Tongue (tissue), 3 donors: ENCODE measurements at places on chromosomes 2 and 18. TPM values are rescaled to one million over a fixed set of nuclear protein-coding genes. Genes with fewer than 3 reads are reported as not detected.

DNA sequence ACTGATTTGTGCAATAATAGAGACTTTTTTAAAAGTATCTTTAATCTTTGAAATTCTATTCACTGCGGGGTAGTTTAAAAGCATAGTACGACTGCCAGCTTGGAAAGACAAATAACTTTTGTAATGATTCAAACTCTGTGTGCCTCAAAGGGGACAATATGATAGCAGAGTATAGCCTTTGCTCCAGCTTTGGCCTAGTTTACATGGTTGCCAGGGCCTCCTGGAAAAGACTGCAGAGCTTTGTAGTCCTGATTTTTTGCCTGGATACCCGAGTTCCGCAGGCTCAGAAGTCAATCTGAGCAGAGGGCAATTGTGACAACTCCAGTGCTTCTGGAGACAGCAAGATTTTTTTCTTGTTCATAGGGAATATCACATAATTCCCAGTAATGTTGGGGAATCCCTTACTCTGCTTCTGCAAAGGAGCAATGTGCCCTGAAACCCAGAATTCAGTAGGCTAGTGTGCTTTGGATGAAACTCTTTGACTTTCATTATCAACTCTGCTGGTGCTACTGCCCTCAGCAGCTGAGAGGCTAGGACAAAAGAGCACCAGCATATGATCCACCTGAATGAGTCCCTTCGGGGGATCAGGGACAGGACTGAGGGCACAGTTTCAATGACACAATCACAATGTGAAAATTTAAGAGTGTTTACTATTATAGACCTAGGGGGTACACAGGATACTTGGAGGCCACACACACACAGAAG is 768.1 kb downstream of the TMEM182 start:
- no peak for DNase-seq

The CRYGD gene
- not detected for total RNA-seq

The CAVIN2 gene
- 75.5 TPM for total RNA-seq

DNA sequence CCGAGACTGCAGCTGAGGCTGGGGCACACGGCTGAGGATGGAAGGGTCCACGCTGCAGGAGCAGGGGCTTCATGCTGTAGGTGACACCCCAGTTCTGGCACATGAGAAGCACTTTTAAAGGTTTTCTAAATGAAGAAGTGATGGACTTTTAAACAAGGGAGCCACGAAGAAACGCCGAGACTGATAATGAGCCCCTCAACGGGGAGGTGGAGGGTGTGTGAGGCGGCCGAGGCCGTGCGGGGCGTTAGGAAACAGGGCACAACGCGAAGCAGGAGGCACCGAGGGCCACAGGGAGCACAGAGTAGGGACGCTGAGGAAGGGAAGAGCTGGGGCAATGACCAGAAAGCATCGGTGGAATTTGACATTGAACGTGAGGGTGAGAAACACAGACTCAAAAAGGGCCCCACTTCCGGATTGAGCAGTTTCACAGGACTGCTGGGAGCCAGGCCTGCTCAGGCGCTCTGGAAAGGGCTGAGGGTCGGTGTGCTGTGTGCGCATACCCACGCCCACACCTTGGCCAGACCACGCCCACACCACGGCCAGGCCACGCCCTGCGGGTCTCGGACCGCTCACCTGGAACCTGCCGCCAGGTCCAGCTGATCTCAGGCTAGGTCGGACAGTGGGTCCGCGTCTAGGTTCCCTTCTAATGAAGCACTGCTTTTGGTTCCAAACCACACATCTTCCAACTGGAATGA is 115.7 kb downstream of the GYPC start:
- DNase-seq = no peak

DNA sequence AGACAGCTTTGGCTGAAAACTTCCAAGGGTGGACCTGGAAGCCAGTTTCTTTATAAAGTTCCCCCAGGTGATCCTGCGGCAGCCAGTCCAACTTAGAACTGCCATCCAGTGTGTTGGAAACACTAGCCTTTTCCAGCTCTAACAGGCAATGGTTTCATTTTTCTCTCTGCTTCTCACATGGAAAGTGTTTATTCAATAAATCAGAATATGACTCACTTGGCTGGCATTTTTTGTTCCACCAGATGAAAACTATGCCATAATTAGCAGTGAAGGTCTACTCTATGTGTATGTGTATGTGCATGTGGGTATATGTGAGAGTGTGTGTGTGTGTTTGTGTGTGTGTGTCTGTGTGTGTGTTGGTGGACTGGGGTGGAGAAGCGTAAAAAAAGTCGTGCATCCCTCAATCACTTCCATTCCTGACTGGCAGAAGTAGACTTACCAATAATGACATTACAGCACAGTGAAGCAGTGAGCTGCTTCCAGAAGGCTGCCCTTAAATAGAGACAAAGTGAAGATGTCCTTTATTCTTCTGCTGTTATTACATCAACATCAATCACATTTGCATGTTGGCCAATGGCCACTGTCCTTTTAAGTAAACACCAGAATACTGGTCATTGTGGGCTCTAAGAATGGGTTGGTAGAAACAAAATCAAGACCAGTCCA is 90.9 kb upstream of the SETBP1 start:
- peak; percentile 29 for DNase-seq

The IL18R1 gene
- total RNA-seq = 4.5 TPM

The DSC1 gene
- total RNA-seq = 1.1 TPM

GRCh38 chr2:170498619-170499018 is 216.5 kb upstream of the SP5 start:
- DNase-seq = no peak

The RSAD2 gene
- 2.6 TPM for total RNA-seq

DNA sequence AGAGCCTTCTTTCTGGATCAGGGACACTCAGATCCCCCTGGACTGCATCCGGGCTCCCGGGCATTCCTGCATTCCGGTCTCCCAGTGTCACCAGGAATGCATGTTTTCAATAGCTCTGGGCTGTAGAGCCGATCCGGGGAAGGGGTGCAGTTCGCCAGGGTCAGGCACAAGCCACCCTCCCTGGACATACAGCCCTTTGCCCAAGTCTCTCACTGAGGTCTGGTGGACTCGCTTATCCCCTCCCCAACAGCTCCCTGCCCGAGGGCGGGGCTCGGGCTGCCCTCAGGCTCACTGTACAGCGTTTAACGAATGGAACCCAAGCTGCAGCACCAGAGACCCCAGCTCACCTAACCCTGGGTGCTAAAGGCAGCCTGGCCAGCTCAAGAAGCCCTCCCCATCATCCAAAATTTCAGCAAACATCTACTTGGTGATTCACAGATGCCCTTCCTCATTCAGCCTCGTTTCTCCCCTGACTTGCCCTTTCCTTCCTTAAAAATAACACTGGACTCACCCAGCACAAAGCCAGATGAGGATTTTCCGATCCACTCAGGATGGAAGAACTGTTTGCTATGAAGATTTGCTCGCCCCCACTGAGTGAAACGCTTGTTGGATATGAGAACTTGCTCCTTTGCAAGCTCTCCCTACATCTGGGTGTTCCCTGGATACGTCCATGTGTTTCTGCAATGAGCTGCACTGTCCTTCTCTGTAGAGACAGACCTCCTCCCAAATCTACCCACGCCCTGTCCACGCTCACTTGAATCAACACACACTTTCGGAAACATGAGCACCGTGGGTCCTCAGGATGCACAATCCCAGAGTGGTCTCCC is 58.1 kb downstream of the PXDN start:
- no peak for DNase-seq

- DNase-seq = no peak
Measured at GRCh38 chr2:206700156-206700555, 18.0 kb downstream of the DYTN start.

GRCh38 chr18:64002581-64002980 is 32.7 kb downstream of the SERPINB8 start:
- no peak for DNase-seq

- DNase-seq = no peak
Measured at GRCh38 chr2:224175538-224175937, 136.5 kb upstream of the SERPINE2 start.

GRCh38 chr18:48412339-48412929 is 3.3 kb upstream of the ZBTB7C start:
- peak; percentile 56 for DNase-seq

GRCh38 chr2:222641336-222641735 is 14.6 kb downstream of the FARSB start:
- no peak for DNase-seq

DNA sequence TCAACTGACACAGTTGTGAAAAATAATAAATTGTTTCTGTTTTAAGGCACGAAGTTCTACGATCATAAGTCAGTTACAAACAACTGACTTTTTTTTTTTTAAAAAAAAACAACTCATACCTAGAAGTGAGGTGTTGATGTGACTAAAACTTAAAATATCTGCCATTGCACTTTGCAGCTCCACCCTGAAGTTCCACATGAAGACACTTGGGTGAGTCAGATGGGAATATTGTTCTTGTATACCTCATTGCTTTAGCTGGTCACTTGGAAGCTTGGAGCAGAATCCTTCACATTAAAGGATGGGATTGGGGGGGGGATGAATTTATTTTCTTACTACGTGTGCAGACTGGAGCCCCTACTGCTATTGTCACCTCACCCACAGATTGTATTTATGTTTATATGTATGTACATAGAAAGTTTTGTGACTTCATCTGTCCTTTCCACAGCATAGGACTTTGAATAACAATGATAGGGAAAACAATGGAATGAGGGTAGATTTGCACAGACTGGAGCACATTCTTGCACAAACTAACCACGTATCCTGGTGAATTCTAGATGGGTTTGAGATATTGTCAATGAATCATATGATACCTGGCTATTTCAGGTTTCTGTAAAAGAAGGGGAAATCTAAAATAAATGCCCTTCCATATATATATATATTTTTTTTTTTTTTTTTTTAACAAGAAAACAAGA is 57.9 kb upstream of the ARHGAP15 start:
- DNase-seq = no peak

- DNase-seq = no peak
Measured at GRCh38 chr2:76180676-76181075, 470.0 kb upstream of the GCFC2 start.

GRCh38 chr18:500632-501405 is at the start of gene COLEC12:
Gene COLEC12 (minus strand): TSS chr18:500701. CDS start chr18:500514, 187 bp downstream.
- peak; percentile 81 for DNase-seq

- DNase-seq = no peak
Measured at GRCh38 chr2:160371251-160372009, 122.2 kb downstream of the RBMS1 start.

GRCh38 chr2:97763176-97763845 is 49.9 kb downstream of the ZAP70 start:
- DNase-seq = no peak

The AGAP1 gene
- 33.0 TPM for total RNA-seq

GRCh38 chr18:73752965-73753364 is 394.7 kb downstream of the FBXO15 start:
- no peak for DNase-seq

The TRIB2 gene
- total RNA-seq = 44.8 TPM

GRCh38 chr2:164816046-164816445 is 25.6 kb downstream of the COBLL1 start:
- no peak for DNase-seq

DNA sequence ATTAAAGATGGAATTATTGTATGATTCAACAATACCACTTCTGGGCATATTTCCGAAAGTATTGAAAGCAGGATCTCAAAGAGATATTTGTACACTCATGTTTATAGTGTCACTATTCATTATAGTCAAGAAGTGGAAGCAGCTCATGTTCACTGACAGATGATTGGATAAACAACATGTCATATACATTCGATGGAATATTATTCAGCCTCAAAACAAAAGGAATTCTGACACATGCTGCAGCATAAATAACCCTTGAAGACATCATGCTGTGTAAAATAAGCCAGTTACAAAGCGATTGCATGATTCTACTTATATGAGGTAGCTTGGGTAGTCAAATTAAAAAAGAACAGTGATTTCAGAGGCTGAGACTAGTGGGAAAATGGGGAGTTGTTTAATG is 39.3 kb upstream of the PROKR1 start:
- DNase-seq = no peak

GRCh38 chr2:240139666-240140393 is 628 bp downstream of the OTOS start:
- DNase-seq = peak; percentile 35

- DNase-seq = no peak
Measured at GRCh38 chr18:71250191-71250590, 961.3 kb downstream of the SOCS6 start.

GRCh38 chr2:29082804-29083495 is 8.6 kb upstream of the PCARE start:
- DNase-seq = no peak

GRCh38 chr2:164061129-164061746 is 325.4 kb upstream of the FIGN start:
- peak; percentile 32 for DNase-seq

- DNase-seq = peak; percentile 51
Measured at GRCh38 chr2:225041207-225041850, 939 bp downstream of the DOCK10 start.

DNA sequence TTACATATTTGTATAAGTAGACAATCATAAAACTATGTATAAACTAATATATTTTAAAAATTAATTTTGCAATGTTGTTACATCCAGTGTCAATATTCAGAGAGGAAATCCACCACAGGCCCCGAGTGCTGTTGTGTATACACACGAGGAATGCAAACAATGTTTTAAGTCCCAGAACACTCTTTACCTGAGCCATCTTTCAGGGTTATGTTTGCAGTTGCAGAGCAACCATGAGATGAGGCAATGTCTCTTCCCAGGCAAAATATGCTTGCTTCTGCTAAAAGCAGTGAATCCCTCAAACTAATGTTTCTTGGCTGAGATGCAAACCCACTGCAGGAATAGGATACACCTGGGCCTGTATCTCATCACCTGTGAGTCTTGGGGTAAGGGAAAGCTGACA is 91.3 kb downstream of the ASXL2 start:
- DNase-seq = peak; percentile 41

The MRO gene
- 0.21 TPM for total RNA-seq

DNA sequence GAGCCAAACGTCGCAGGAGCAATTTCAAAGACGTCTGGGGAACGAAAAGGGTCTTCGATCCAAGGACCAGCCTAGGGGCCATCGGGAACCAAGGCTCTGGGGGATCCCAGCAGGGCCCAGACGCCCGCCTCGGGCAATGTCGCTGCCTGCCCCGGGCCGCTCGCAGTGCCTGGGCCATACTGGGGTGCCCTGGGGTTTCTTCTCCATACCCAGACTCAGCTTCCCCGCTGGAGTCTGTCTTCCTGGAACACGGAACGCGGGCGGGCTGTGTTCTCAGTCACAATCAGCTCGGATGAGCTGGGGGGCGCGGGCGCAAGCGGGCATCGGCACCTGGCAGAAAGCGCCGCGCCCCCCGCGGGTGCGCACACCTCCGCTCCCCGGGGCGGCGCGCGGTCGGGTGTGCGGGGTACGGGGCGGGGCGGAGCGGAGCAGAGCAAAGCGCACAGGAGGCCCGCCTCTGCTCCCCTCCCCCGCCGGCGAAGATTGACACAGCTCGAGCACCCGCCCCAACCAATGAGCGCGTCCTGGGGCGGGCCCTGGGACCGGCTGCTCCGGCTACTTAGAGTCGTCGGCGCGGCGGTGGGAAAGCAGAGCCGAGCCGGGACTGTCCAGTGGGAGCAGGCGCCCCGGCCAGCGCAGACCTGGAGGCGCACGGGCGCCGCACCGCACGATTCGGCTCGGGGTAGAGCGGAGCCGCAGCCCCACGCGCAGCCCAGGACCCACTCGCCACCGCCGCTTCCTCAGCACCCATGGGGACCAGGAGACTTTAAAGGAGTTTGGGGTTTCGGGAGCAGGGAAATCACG is at the start of gene LRATD1:
LRATD1 (plus strand) TSS at position 585 of the 804 bp plus-strand sequence. CDS start 1,263 bp downstream, outside the sequence.
- peak; percentile 96 for DNase-seq

The CPSF3 gene
- total RNA-seq = 33.4 TPM

The IGFBP2 gene
- 336 TPM for total RNA-seq

- no peak for DNase-seq
Measured at GRCh38 chr2:46309052-46309953, 12.1 kb downstream of the EPAS1 start.
